ENCODE measurements at places on chromosomes 13 and 19.

DNA sequence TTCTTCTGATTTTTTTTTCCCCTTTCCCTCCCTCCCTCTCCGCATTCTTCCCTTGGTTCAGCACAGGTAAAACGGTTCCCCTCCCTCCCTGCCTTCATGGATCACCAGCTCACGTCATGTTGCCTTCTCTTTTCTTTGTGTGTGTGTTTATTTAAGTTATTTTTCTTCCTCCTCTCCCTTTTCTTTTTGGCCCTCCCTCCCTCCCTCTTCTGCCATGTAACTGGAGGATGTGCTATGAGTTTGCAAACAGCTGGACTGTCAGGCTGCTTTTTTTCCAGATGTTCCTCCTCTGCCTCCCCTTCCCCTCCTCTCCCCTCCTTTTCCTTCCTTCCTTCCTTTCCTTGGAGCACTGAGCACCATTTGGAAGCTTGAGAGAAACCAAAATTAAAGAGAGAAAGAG is 2.0 kb downstream of the LENG9 start:
- no peak for DNase-seq

DNA sequence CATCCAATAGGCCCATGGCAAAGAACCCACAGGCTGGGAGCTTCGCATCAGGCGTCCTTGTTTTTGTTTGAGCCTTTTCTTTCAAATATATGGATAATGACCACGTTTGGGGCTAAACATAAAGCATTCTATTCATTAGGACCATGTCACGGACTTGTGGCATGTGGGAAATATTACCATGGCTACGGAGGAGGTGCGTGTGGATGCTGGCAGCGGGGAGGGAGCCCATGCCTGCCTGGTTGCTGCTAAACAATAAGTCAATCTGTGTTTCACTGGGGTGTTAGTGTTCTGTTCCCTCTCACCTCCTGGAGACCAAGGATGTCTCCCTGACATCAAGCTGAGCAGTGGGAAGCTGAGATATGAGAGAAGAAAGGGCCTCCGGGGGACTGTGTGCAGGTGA is 121.1 kb downstream of the IRS2 start:
- no peak for DNase-seq

DNA sequence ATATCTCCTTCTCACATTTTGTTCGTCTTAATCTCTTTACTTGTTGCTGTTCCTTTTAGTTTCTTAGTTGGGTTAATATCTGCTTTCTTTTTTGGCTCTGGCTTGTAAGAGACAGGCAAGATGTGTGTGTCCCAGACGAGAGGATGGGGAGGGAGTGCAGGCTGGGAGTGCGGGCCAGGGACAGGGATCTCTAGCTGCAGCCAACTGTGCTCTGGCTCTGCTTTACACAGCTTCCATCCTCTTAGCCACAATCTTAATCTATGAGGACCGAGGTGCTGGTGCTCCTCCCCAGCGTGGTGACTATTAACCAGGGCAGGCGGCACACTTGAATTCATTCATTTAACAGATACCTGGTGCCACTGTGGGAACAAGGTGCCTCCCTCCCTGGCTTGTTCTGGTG is 70.9 kb upstream of the WASF3 start:
- no peak for DNase-seq

- DNase-seq = peak; percentile 38
These were observed 2.1 kb downstream of the EFNB2 start for GRCh38 chr13:106533101-106533942.

DNA sequence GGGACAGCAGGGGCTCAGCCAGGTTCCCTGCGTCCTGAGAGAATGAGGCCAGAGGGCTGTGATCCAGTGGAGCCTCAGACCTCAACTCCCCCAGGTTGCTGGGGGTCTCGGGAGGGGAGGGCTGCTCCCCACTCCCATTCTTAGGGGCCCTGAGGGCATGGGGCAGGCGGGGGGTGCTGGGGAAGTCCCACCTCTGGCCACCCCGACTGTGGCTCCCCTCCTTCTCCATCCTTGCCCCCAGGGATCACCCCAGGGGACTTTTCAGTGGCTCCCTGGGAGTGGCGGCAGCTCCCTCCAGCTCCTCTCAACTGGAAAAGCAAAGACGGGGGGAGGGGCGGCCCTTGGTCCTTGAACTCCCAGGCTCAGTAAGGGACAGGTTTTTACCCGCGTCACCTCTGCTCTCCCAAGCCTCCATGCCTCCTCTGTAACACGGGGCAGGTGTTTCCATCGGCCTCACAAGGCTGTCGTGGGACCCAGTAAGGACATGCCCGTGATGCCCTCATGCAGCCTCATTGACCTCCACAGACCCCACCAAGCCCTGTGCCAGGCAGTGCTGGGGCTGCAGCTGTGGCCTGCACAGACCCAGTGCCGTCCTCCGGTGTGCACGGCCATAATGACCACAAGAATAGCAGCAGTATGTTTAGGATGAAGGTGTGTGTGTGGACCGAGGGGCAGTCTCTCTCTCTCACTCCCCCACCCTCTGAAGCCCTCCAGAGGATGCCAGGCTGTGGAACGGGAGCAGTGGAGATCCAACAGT is 11.6 kb upstream of the TOMM40 start:
- no peak for DNase-seq

- DNase-seq = no peak
These were observed 74.9 kb downstream of the SOX1 start for GRCh38 chr13:112141643-112142400.

GRCh38 chr19:50252111-50252886 is 48.9 kb downstream of the MYH14 start:
- DNase-seq = no peak

- DNase-seq = no peak
These were observed 5.1 kb upstream of the SIGLEC9 start for GRCh38 chr19:51119611-51120010.

Data from activated naive CD8-positive, alpha-beta T cell treated with anti-CD3 and anti-CD28 coated beads, Interleukin-2, amount 10 ng/mL, durations not matched to agents 7 days and 5 days (primary cell).